Right lung (tissue), 10 donors: ENCODE measurements at places on chromosomes 7 and 10. TPM values are rescaled to one million over a fixed set of nuclear protein-coding genes. Genes with fewer than 3 reads are reported as not detected.

- no peak for DNase-seq
These were observed 63.1 kb downstream of the TMEM209 start for GRCh38 chr7:130141884-130142653.

DNA sequence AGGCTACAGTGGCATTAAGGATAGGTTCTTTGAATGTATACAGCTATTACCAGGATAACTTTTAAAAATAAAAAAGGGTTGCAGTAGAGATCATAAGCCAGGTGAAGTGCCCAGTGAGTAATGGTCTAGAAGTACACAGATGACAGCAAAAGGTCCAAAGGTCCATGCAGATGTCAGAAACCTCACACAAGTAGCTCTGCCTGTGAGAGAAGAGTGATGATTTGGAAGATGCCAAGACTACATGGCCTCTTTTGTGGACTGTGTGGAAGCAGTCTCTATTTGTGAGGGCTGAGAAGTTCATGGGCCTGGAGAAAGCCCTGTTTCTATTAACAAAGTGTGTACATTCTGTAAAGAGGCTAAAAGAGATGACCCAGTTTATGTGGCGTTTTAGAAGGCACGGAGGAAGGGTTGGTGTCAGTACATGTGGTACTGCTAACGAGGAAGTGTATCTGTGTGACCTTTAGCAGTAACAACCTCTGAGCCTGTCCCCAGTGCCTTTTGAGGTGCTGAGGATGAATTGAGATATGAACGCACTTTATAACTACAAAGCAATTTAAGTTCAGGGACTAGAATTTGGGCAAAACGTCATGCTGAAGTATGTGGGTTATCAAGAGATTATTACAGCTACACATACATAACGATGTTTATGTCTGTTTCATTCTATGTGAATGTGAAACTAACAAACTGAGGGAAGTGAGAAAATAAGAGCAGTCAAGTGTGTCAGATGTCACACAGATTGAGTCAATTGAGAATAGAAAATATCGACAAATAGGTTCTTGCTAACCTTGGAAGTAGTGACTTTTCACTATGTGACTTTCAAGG lies 7.6 kb downstream of the CYCS start:
- no peak for DNase-seq

LRRD1 gene
- 0.55 TPM for polyA plus RNA-seq

ABCB1 gene
- polyA plus RNA-seq: 0.65 TPM

GRCh38 chr7:39468808-39469374 lies 97.3 kb upstream of the YAE1 start:
- no peak for DNase-seq

ARHGEF35 gene
- 9.0 TPM for polyA plus RNA-seq

SLC18A3 gene
- not detected for polyA plus RNA-seq

DNA sequence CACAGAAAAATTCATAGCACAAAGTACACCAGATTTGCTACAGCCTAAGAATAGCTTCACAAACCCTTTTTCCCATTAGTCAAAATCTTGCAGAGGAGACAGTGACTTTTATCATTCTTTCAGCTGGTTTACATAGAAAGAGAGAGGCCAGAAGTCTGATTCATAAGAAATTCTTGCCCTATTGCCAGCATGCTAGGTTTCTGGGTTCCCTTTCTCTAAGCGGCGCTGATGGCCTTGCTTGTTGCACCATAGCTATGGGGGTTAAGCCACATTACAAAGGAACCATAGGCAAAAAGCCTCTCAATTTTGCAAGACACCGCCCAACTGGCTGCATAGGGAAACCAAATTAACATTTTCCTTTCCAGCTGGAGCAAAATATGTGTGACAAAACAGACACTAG lies 87.4 kb downstream of the ZNF467 start:
- DNase-seq: no peak

GRCh38 chr10:88838766-88839350 lies 12.8 kb downstream of the ANKRD22 start:
- DNase-seq: no peak

GRCh38 chr10:68992636-68993440 lies 4.2 kb downstream of the KIFBP start:
- DNase-seq: no peak

ABI1 gene
- polyA plus RNA-seq: 67.5 TPM

PDK4 gene
- polyA plus RNA-seq: 43.3 TPM

GRCh38 chr10:130425169-130425568 lies 289.0 kb downstream of the GLRX3 start:
- no peak for DNase-seq

DNA sequence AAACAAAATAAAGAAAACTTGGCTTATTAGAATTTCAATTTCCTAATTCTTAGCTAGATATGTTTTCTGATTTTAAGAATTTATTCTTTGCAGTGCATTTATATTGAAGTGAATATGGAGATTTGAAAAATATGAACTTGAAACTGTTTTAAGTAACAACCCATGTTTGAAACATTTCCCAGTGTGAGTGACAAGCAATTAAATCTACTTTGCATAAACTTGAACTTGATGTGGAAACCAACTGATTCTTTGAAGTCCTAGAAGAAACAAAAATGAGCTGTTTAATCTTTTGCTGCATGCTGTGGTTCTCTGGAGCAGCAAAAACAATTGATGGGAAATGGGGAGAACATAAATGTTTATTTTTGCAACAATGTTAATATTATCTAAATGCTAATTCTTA lies 430.2 kb downstream of the ARL4A start:
- no peak for DNase-seq

GRCh38 chr10:75999515-76000209 lies 568.2 kb downstream of the LRMDA start:
- no peak for DNase-seq

DNA sequence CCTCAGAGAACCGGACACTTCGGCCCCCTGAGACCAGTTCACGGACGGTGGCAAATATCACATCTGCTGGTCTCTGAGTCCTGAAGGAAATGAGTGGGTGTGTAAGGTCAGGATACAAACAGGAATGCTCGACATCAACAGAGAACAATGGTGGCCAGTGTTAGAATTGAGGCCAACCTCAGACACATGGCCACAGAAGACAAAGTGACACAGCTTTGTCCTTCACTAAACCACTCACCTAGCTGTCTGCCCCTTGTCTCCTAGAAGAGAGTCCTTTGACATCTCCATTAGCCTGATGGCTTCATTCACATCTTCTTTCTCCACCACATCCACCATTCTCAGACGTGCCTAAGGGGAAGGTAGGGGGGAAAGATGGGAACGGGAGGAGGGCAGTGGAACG lies 4.3 kb downstream of the COPS6 start:
- no peak for DNase-seq

GRCh38 chr10:113022265-113022664 lies 72.2 kb downstream of the TCF7L2 start:
- no peak for DNase-seq

DNA sequence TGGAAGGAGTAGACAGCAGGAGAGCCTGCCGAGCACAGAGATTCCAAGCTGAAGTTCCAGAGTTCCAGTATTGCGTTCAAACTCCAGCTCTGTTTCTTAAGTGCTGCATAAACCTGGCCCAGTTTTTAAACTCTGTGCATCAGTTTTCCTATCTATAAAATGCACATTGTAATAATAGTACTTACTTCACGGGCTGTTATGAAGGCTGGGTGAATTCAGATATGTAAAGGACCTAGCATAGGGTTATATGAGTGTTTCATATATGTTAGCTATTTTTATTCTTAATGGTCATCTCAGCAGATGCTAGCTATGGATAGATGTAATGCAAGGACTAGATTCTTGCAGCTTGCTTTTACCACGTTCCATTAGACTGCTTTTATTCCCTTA lies 293.1 kb upstream of the SEMA3C start:
- no peak for DNase-seq

- DNase-seq: no peak
These were observed 42.8 kb upstream of the RNF216 start for GRCh38 chr7:5824297-5824610.

DNA sequence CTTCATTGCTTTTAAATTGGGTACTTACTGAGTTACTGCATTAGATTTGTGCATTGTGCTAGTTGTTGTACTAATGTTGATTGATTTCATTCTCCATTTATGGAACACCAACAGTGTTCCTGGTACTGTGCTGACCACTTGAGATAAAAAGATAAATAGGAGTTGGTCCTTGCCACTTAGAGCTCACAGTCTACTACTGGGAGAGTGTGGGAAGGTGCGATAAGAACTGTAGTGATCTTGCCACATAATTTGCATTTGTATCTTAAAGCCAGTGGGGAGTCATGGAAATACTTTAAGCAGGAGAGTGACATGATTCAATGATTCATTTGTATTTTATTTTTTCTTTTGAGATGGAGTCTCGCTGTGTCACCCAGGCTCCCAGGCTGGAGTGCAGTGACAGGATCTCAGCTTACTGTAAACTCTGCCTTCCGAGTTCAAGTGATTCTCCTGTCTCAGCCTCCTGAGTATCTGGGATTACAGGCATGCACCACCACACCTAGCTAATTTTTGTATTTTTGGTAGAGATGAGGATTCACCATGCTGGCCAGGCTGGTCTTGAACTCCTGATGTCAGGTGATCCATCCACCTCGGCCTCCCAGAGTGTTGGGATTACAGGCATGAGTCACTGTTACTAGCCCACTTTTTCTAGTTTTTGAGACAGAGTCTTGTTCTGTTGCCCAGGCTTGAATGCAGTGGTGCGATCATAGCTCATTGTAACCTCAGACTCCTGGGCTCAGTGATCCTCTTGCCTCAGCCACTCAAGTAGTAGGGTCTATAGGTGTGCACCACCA lies 51.2 kb upstream of the TMEM248 start:
- no peak for DNase-seq

CFAP43 gene
- polyA plus RNA-seq: 16.5 TPM

STK31 gene
- polyA plus RNA-seq: 1.3 TPM

DNA sequence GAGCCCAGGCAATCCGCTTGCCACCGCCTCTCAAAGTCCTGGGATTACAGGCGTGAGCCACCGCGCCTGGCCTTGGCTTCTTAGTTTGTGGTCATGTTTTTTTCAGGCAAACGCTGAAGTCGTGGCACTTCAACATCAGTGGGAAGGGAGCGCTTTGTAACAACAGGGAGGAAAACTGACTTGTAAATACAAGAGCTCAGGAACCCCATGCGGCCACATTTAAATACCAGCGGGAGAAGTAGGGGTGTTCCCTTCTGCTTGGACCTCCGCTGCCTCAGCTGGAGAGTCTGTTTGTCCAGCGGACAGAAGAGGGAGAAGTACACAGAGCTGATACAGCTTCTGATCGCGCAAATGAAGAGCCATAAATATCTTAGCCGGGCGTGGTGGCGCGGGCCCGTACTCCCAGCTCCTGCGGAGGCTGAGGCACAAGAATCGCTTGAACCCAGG lies 108.7 kb upstream of the KMT2C start:
- no peak for DNase-seq

DNA sequence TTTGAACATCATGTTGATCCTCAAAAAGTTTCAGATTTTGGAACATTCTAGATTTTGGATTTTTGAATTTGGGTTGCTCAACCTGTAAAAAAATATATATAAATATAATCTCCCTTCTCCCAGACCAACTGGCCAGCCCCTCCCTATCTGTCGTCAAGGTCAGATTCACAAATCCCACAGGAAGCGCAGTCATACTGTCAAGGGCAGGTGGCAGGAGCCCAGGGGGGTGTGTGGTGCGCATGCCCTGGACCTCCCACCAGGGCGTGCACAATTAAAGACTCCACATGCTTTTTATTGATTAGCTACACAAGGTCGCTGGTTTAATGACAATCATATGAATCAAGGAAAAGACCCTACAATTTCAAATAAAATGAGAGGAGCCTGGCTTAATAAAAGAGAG lies 77.0 kb upstream of the EEPD1 start:
- no peak for DNase-seq

GRCh38 chr7:158613481-158613880 lies 25.9 kb upstream of the PTPRN2 start:
- no peak for DNase-seq
